ENCODE measurements at places on chromosomes 1 and 21. TPM values are rescaled to one million over a fixed set of nuclear protein-coding genes. Genes with fewer than 3 reads are reported as not detected.

DNA sequence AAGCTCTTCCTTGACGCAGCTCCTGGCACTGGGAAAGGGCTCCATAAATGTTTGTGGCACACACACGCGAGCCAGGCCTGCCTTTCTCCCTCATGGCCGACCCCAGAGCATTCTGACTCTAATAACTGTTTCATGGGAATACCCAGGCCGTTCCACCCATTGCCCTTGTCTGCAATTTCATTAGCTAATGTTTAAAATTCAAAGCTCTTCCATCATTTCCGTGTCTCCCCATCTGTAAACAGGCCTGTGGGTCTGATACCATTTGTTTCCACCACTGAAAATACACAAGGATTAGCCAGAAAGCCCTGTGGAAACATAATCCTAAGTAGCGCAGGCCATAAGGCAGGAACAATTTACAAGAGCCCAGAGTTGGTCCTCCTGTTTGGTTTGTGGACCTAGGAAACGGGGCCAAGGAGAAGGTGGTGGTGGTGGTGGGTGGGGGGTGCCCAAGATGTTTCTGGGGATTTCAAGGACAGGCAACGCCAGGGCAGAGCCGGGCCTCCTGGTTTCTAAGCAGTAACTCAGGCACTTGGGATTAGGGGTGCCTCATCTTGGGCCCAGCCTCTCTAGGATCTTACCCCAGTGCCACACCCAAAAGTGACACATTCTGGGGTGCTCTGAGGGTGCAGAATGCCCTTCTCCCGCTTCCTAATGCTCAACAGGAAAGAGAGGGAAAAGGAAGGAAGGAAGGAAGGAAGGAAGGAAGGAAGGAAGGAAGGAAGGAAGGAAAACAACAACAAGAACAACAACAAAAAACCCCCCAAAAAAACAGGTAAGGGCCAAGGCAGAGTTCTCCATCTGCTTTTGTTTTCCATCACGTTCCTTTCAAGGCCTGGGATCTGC is 79.4 kb downstream of the SSBP3 start:
- no peak for DNase-seq

DNA sequence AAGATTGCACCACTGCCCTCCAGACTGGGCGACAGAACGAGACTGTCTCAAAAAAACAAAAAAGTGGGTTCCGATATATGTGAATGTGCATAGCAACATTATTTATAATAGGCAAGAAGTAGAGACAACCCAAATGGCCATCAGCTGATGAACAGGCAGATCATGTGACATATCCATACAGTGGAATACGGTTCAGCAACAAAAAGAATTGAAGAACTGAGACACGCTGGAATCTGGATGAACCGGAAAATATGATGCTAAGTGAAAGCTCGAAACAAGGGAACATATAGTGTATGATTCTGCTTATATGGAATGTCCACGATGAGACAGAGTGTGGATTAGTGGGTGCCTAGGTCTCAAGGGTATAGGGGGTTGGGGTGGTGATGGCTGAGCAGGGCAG is 28.5 kb upstream of the MORC3 start:
- no peak for DNase-seq

- no peak for DNase-seq
These were observed 76.8 kb upstream of the HNRNPU start for GRCh38 chr1:244941121-244941520.

DNA sequence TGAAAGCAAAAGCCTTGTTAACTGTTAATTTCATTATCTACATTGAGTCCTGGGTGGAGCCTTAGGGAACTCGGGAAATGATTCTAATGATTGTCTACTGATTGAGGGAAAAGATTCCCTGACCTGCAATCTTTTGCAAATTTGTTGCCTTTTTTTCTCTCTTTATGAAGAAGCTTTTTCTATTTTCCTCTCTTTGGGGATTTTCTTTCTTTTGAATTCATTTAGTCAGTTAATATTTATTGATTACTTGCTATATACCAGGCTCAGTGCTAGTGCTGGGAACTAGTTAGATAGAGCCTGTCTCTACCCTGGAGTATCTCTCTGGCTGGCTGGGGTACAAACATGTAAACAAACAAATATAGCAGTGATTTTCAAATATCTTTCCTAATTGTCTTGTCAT is 71.2 kb upstream of the CACYBP start:
- no peak for DNase-seq

- no peak for DNase-seq
These were observed 105.4 kb downstream of the SLC45A1 start for GRCh38 chr1:8423269-8423691.

DNA sequence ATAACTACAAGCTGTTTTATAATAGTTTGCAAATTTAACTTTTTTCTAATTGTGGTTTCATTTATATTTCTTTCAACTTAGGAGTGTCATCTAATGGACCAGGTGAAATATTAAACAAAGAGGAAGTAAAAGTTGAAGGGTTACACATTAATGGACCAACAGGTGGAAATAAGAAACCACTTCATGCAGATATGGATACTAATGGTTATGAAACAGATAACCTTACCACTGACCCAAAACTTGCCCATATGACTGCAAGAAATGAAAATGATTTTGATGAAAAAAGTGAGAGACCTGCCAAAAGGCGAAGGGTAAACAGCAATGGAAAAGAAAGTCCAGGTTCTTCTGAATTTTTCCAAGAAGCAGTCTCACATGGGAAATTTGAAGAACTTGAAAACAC is 59.7 kb downstream of the MIER1 start:
- no peak for DNase-seq

- DNase-seq, result no peak
These were observed 29.8 kb downstream of the WDR3 start for GRCh38 chr1:117959364-117959763.

- no peak for DNase-seq
These were observed 18.7 kb upstream of the PPP1R8 start for GRCh38 chr1:27811741-27812500.

- no peak for DNase-seq
These were observed 659.6 kb downstream of the MATN1 start for GRCh38 chr1:30063621-30064280.

DNA sequence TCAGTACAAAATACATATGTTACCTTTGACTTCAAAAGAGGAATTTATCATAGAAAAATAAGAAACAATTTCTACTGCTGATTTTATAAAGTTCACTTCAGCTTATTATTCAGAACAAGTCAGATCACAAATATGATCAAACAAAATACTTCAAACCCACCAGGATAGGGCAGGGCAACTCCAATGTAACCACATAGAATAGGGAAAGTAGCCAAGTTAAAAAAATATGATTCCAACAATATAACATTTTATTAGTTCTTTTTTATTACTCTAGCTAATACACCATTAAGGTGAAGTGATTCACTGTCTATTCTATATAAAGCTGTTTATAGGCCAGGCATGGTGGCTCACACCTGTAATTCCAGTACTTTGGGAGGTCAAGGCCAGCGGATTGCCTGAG is 54.6 kb upstream of the ZNHIT6 start:
- DNase-seq, result no peak

GRCh38 chr1:214660190-214660589 is 57.2 kb downstream of the CENPF start:
- no peak for DNase-seq

DNA sequence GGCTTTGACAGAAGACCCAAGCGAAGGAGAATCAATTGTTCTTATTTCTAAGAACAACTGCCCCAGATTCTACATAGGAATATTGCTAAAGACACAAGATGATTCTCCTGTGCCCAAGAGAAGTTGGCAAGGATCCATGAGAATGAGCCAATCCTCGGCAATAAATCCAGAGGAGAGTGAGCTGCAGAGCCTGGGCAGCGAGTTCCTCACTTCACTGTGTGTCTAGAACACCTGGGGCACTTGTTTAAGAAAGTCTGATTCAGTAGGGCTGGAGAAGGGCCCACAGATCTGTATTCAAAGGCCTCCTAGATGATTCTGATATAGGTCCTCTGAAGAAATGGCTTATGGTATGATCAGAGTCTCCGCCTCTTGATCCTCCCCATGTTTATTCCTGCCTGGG is 31.8 kb downstream of the GADD45A start:
- no peak for DNase-seq

- no peak for DNase-seq
These were observed at the start of gene ADAMTS4 for GRCh38 chr1:161198897-161199431. Gene ADAMTS4 (minus strand): TSS chr1:161199054. CDS start chr1:161198627, 427 bp downstream.

GRCh38 chr1:183349201-183349711 is 68.9 kb downstream of the NMNAT2 start:
- DNase-seq, result no peak

DNA sequence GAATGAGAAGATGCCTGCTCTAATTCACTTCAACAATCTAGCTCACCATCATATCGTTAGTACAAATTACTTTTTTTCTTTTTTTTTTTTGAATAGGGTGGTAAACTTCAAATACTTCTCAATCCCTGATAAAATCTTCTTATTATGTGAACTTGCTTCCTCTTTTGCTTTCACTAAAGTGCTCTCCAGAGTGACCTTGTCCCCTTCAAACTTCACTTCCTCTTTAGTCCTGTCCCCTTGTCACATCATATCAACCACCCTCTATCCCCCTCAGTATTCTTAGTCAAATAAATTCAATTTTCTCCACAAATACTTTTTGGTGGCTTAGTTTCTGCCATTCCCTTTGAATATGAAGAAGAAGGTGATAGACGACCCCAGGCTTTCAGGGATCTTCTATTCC is 124.9 kb upstream of the PLXNA2 start:
- no peak for DNase-seq

Gene CD52
- not detected for total RNA-seq

Gene SLAMF7
- not detected for total RNA-seq

Gene NBPF4
- total RNA-seq, result not detected

Data from neural crest cell (in vitro differentiated cells).